Stimulated activated CD4-positive, alpha-beta T cell treated with anti-CD3 and anti-CD28 coated beads, TNF-alpha, amount 100 ng/mL, for 4 hours (primary cell): ENCODE measurements at places on chromosomes 6 and 20.

- DNase-seq: no peak
Measured at GRCh38 chr6:170280689-170281045, 10.2 kb downstream of the DLL1 start.

DNA sequence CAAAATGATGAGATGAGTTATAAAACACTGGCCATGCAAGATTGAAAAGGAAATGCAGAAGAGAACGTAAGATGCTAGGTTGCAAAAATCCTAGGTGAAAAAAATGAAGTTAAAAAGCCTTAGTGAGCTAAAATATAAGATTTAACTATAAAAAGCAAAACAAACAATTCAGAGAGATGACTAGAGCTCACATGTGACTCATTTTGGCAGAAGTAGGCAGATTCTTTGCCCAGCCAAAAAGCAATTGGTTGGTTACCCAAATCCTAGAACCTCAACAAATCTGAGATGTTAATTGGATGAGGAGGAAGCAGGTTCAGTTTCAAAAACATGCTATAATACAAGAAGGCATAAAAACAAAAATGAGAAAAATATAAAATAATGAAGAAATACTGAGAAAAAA is 249.1 kb downstream of the OGFRL1 start:
- no peak for DNase-seq

DNA sequence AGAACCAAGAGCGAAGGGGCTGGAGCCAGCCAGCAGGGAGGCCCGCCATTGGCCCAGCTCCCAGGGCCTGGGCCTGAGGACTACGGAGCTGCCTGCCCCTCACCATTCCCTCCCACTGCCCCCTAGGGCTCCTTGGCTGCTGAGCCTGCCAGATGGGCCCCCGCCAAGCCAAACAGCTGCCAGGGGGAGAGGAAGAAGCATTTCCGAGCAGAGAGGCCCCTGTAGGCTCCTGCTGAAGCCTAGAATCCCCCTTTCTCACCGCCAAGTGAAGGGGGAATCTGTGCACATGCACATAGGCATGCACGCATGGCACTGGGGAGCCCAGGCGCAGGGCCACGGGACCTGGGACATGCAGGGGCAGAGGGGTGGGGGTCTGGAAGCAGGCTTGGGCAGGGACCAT is 28.5 kb upstream of the MRPS18A start:
- DNase-seq: no peak

DNA sequence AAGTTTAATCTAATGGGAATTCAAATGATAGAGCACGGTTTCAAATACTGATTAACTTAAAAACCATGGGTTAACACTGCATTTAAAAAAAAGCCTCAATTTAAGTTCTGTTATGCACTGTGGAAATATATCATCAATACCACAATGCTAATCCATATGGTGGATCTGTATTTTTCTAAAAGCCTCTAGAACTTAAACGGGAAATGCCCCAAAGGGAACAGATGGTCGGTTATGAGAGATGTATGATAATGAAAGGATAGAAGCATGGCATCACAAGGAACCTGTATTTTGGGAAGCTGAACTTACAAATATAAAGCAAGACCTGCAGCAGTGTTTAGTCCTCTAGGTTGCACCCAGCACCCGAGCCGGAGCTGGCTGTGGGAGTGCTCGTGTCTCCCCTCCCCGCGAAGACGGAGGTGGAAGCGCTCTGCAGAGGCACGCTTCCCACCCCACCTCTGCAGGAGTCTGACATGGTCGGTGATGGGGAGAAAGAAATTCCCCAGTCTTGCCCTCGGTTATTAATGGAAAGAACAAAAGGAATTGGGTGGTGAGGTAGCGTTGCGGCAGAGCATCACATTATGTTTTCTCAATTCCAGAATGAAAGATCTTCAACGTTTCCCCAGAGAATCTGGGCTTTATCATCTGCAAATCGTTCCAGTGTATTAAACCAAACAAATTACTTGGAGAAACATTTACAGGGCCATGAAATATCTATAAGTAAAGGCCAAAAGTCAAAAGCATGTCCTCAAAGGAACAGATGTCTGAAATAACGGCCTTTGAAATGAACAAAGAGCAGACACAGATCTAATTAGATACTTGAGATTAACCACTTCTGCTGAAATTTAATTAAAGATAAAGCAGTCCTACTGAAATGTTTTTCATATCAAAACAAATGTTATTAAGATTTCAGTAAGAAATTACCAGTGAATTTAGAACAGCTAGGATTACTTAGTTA is 103.1 kb upstream of the POPDC3 start:
- DNase-seq: no peak

- DNase-seq: no peak
Measured at GRCh38 chr6:27834879-27835549, 77.2 kb downstream of the OR2B2 start.
